ENCODE measurements at places on chromosomes 4 and X.

DNA sequence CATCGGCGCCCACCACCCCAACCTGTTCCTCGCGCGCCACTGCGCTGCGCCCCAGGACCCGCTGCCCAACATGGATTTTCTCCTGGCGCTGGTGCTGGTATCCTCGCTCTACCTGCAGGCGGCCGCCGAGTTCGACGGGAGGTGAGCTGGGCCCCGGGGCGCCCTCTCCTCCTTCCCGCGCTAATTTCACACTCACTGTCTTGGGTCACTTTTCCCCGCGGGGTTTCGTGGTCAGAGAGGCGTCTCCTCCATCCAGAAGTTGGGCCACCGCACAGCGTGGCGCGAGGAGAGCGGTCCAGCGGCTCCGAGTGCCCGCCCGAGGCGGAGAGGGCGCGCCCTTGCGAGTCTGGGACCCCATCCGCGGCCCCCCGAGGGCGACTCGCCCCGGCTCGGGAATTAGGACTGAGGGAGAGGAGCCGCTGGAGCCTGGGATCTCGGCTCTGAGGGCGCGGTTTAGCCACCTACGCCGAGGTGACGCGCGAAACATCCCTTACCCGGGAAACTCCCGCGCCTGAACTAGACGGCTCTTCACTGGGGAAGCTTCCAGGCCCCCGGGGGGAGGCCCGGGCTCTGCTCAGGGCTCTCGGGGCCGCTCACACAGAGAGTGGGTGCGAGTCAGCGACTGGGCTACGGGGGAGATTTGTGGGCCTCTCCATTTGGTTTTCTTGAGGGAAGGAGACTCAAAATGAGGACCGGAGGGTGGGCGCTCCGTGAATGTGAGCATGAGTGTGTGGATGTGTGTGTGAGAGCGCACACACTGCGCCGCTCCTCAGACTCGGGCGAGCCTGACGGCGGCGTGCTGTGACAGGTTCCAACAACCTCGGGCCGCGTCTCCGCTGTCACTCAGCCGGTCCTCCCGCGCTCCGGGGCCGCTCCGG lies 551 bp downstream of the NPNT start:
- DNase-seq: no peak

- no peak for DNase-seq
These were observed 460.2 kb downstream of the GABRG1 start for GRCh38 chr4:45663628-45664081.

- DNase-seq: no peak
These were observed 120.9 kb upstream of the DDIT4L start for GRCh38 chr4:100311181-100311580.

DNA sequence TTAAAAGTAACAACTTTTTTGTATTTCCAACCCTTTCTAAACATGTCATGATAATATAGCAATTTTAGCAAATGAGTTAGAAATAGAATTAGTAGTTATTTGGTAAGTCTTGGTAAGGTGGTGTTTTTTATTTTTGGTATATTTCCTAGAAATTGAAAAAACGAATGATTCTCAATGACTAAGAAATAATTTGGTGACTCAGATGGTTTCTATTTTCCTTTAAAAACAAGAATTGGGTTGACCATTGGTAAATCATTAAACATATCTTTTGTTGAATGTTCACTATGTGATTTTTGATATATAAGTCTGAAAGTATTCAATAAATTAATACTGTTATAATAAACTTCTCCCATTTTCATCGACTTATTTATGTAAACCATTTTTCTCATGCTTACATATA lies 206.2 kb upstream of the BANK1 start:
- DNase-seq: no peak
